ENCODE measurements at places on chromosomes 11 and 22.
A peak's percentile ranks its signal among the peaks of the same experiment; 100 is the strongest.

DNA sequence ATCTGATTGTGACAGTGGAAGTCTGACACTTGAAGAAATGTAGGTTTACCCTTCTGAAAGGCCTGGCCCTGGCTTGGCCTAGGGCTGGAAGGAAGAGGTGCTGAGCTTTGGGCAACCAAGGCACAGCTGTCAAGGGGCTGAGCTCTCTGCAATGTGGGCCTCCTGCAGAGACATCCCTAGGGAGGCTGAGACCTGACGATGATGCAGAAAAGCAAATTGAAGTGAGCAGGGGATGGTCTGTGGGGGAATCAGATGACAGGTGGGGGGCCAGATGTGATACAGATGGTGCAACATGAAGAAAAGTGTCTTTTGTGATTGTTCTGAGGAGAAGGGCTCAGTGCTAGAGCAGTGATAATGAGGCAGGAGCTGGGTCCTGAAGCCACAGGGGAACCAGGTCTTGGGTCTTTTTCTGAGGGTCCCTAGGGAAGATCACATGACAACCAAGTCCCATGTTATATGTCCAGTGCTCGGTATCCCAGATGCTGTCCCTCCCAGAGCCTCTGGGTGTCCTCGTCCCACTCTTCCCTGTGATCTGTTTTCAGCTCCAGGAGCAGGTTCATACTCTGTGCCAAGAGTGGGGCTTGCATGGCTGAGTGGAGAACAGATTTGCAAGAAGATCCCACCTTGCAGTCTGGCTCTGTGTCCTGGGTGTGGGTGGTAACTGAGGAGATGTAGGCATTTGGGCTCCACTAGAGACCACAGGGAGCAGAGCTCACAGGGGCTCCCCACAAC, 79.9 kb upstream of the VPREB1 start:
- no peak for DNase-seq

DNA sequence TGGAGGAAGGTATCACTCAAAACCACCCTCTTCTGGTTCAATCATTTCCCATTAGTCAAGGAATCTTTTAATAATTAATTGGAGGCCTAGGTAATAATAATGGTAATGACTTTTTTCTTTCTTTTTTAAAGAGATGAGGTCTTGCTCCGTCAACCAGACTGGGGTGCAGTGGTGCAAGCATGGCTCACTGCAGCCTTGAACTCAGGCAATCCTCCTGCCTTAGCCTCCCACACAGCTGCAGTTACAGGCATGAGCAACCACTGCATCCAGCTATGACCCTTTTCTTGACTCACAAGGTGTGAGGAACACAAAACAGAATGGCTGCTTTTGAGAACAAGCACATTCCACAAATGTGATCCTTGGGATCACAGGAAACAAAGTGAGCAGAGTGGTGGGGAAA, 3.6 kb downstream of the POLDIP3 start:
- no peak for DNase-seq

- no peak for DNase-seq
Measured at GRCh38 chr11:84721561-84721961, 905.6 kb downstream of the DLG2 start.

- no peak for DNase-seq
Measured at GRCh38 chr11:2703363-2704141, 3.8 kb upstream of the KCNQ1OT1 start.

GRCh38 chr11:108324587-108324986, 101.7 kb downstream of the ATM start:
- DNase-seq, result no peak

DNA sequence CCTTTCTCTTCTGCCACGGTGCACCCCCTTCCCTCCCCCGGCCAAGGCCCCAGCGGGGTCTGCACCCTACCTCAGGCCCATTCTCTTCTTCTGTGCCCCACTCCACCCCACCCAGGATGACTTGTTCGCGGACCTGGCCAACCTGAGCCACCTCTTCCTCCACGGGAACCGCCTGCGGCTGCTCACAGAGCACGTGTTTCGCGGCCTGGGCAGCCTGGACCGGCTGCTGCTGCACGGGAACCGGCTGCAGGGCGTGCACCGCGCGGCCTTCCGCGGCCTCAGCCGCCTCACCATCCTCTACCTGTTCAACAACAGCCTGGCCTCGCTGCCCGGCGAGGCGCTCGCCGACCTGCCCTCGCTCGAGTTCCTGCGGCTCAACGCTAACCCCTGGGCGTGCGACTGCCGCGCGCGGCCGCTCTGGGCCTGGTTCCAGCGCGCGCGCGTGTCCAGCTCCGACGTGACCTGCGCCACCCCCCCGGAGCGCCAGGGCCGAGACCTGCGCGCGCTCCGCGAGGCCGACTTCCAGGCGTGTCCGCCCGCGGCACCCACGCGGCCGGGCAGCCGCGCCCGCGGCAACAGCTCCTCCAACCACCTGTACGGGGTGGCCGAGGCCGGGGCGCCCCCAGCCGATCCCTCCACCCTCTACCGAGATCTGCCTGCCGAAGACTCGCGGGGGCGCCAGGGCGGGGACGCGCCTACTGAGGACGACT, 15.9 kb downstream of the RTN4RL2 start:
- DNase-seq, result peak; percentile 37

DNA sequence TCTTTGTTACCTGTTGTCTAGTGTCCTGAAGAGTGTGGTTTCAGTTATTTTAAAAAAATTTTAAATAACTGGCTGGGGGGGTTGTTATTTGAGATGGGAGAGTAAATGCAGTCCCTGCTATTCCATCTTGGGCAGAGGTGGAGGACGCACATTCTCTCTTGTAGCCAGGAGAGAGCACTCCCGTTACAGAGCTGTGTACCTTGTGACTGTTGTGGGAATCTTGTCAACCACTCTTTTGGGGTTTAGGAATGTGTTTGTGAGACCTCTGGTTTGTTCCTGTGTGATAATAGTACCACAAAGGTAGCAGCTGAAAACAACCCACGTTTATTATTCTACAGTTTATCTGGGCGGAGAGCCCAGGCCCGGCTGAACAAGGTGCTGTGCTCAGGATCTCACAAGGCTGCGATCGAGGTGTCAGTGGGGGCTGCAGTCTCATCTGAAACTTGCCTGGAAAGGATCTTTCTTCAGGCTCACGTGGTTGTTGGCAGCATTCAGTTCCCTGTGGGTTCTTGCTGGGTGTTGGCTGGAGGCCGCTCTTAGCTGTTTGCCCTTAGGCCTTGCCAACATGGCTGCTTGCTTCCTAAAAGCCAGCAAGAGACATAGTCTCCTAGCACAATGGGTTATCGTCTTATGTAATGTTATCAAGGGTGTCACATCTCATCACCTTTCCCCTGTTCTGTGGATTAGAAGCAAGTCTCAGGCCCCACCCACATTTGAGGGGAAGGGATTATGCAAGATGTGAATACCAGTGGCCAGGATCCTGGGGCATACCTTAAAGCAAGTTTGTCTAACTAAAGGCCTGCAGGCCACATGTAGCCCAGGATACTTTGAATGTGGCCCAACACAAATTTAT, 20.6 kb downstream of the IGHMBP2 start:
- DNase-seq, result no peak

GRCh38 chr22:45771711-45772110, 100.1 kb downstream of the ATXN10 start:
- DNase-seq, result no peak

- no peak for DNase-seq
Measured at GRCh38 chr11:16610738-16611388, 127.6 kb upstream of the C11orf58 start.

DNA sequence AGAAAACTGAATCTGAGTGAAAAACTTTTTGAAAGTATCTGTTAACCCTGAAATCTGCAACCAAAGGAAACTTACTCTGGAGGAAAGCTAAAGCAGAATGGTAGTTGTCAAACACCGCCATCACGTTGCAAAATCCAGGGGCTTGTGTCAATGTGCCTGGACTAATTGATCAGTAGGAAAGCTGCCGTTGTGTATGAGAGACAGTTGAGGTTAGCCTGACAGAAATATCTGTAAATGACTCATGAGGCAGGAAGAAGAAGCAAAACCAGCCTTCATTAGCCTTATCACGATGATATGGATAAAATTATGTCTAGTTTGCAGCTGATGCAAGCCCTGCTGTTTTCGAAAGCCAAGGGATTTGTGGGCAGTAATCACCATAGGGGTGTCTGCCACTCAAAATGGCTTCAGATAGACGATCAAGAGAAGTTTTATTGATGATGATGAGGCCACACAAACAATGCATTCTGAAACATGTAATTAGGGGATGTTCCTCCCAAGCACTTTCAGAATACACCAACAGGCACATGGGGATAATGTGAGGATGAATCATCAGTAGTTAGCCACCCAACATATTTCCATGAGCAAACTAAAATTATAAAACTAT, 8.9 kb downstream of the SCGB1A1 start:
- DNase-seq, result no peak

GRCh38 chr22:43957871-43958270, 2.6 kb downstream of the SAMM50 start:
- no peak for DNase-seq

DNA sequence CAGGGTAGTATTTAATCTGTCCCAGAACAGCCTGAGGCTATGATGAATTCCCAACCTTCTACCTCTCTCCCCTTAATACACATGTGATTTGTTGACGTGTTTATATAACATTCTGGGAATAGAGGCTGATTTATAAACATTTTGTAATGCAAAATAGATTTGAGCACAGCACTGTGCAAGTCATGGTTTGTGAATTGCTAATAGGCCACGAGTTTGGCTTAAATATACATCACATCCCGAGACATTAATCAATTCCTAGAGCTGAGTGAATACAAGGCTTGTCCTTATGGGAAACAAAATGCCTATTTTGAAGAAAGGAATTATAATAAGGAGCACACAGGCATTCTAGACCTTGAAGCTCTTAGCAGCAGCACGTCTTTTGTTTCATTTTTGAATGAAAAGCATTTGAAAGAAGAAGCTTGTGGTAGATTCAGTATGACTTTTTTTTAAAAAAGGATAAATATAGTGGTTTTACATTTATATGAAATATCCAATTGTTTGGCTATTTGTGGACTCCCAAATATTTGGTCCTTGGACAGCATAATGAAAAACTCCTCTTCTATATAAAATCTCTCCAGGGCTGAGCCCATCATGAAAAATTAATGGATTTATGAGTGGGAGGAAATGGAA, 116.4 kb downstream of the SLC17A6 start:
- DNase-seq, result no peak

- no peak for DNase-seq
Measured at GRCh38 chr11:33915526-33915925, 23.6 kb upstream of the LMO2 start.

All from stimulated activated CD4-positive, alpha-beta T cell treated with anti-CD3 and anti-CD28 coated beads, Interleukin-4, amount 100 ng/mL, for 1 hour (primary cell).